ENCODE measurements at places on chromosomes 5 and 9.
A peak's percentile ranks its signal among the peaks of the same experiment; 100 is the strongest.

DNA sequence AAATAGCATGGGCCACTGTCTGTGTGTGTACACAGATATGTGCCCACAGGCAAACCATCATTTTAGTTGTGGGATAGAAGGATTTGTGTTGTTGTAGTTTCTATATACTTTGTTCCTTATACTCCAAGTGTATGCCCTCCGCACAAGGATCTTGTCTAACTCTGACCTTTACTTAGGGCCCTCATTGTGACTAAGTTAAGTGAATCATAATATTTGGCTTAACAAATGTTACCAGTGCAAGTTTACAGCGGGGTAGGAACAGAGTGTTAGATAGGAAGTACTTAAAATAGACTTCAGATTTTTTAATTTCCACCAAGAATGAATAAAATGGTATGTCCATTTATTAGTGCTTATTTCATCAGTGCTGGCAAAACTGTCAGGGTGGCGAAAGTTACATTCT is 29.5 kb upstream of the CYFIP2 start:
- peak; percentile 9 for DNase-seq

- no peak for DNase-seq
Measured at GRCh38 chr9:34363619-34364351, 12.9 kb downstream of the MYORG start.

- no peak for DNase-seq
Measured at GRCh38 chr5:109655841-109656240, 33.9 kb upstream of the MAN2A1 start.

DNA sequence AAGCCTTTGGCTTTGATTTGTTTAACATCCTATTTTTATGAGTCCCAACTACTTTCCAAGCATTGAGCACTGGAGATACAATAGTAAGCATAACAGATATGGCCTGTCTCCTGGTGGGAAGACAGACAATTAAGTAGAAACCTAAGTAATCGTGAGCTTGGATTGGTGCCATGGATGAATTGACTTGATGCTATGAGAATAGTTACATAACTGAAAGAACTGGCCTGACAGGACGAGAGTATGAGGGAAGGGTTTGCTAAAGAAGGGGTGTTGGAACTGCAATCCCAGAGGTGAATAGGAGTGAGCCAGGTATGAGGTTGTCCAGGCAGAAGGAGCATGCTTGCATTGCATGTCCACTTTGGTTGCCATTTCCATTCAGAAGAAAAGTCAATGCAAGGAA is 52.4 kb downstream of the GPR21 start:
- DNase-seq = no peak

DNA sequence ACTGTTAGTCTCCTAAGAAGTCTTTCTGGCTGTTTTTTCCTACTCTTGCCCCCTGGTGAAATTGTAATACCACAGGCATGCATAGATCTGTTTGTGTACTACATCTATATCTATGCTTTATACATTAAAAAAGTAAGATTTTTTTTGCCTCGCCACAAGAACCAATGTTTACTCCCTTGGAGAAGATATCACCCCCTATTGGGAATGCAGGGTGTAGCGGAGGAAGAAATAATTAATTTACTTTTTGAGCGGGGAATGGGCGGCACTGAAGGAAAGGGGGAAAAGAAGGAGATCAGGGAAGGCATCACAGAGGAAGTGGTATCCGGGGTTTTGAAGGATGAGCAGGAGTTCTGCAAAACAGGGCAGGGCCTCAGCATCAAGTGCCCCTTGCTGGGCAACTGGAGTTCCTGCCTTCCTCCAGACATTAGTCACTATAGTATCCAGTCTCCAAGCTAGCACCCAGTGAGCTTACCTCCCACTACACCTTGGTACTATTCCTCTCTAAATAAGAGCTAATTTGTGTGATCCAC is 134.9 kb downstream of the GABBR2 start:
- DNase-seq = no peak

DNA sequence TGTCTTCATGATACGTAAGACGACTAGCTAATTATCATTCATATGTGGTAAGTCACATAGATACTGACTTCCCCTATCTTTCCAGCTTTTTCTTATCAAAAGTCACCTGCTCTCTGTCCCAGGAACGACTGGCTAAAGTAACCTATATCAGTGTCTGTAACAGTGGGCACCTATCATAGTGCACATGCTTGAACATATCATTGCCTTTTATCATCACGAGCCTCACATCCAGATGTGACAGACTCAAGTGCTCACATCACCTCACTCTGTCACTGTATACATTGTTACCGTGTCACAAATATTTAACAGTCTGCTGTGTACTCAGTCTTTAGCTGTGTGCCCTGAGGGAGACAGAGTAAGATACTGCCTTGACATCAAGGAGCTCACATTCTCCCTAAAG is 125.4 kb upstream of the CCDC152 start:
- no peak for DNase-seq

DNA sequence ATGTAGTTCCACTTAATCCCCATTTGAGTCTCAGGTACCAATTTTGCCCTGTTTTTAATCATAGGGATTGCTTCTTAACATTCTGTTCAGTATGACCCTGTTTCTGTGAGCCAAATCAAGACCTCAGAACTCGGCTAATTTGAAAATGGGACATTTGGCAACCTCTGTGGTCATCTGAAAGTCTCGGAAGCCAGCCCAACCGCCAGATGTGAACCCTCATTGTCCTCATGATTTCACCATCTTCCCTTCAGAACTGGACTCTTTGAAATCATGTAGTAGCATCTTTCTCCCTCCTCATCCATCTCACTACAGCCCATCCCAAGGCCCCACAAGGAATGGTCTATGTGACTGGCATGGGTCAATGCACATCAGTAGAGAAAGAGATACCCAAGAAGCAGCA is 88.9 kb downstream of the S1PR3 start:
- peak; percentile 73 for DNase-seq

DNA sequence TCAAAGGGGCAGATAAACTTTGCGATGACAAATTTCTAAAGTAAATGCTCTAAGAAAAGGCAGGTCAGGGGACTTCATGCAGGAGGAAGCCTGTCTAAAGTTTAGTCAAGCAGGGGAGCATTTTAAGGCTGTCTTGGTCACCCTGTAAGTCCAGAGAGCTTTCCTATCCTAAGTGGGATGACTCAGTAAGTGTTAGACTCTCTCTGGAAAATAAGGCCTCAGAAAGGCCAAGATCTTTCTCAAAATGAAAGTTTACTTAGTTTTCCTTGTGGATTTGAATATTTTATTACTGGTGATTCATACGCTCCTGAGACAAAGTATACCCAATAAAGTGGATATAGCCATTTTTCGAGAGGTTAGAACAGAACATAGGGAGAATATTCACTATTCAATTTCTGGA is 806.9 kb upstream of the CDH9 start:
- DNase-seq = no peak

DNA sequence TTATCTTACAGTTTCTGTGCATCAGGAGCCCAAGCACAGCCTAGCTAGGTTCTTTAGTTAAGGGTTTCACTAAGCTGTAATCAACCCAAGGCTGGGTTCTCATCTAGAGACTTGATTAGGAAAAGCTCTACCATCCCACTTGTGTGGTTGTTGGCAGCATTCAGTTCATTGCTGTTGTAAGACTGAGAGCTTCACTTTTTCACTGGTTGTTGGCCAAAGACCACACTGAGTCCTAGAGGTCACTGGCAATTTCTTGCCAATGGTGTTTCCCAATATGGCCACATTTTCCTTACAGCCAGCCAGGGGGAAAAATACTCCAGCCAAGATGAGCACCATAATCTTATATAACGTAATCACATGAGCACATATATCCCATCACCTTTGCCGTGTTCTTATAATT is 74.3 kb downstream of the SMIM15 start:
- peak; percentile 2 for DNase-seq

GRCh38 chr9:12958279-12958678 is 183.5 kb downstream of the LURAP1L start:
- no peak for DNase-seq

DNA sequence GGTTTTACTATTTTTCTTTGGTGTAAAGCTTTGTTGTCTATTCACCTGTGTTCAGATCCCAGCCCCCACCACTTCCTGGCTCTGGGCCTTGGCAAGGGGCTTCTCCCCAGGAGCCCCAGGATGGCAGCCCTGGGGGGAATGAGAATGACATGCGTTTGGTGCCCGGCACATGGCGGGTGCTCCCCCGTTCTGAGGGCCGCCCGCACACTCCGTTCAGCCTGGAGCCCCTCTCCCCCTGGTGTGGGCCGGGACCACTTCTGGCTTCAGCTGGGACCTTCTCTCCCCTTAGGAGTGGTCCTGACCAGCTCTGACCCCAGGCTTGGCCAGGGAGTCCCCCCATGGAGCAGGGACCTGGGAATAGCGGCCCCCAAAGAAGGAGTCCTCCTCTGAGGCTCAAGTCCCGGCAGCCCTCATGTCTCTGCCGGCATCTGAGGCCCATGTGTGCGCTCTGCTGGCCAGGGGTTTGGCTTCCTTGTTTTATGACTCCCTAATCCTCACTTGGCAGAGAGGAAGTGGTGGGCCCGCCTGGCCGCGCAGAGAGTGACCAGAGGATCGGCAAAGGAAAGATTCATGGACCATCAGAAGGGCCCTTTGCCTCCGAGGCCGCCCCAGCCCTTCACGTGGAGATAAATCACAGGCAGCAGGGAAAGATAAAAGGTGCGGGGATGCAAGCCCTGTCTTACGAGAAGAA is 57.0 kb upstream of the LMX1B start:
- no peak for DNase-seq

DNA sequence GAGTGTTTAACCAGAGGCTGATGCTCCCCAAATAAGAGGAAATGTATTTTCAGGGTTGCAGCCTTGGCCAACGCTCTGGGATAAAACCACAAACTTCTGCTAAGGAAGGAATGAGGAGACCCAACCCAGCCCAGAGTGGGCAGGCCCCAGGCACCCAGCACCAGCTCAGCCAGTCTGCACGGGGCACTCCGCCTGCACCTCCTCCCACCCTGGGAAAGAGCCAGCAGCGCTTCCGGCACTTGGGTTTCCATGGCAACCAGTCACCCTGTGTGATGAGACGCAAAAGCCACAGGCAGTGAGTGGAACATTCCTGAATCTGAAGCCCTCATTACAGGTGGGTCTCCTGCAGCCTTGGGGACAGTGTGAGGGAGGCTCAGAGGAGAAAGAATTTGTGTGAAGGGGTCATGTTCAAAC is 85.2 kb upstream of the ZBTB43 start:
- peak; percentile 33 for DNase-seq

GRCh38 chr9:117245175-117245829 is 169.6 kb downstream of the ASTN2 start:
- DNase-seq = no peak

GRCh38 chr5:56615361-56616153 is 199.8 kb upstream of the MAP3K1 start:
- no peak for DNase-seq

- DNase-seq = no peak
Measured at GRCh38 chr9:93813221-93814076, 141.7 kb downstream of the BARX1 start.

DNA sequence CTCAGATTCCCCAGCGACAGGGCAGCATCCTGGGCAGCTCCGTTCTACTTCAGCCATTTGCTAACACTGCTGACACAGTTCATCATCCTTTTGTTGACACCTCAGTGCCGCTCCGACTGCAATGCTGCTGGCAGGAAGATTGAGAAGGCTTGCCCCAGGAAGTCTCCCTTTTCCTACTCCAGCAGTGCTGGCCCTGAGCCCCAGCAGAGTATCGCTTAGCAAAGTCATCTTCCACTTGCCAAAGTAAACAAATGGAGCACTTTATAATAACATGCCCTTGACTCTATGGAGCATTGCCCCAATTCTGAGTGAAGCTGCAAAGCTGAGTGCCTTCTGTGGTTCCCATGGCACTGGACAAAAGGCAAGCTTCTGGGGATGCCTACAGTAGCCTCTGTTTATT is 32.2 kb downstream of the PRLR start:
- peak; percentile 58 for DNase-seq

DNA sequence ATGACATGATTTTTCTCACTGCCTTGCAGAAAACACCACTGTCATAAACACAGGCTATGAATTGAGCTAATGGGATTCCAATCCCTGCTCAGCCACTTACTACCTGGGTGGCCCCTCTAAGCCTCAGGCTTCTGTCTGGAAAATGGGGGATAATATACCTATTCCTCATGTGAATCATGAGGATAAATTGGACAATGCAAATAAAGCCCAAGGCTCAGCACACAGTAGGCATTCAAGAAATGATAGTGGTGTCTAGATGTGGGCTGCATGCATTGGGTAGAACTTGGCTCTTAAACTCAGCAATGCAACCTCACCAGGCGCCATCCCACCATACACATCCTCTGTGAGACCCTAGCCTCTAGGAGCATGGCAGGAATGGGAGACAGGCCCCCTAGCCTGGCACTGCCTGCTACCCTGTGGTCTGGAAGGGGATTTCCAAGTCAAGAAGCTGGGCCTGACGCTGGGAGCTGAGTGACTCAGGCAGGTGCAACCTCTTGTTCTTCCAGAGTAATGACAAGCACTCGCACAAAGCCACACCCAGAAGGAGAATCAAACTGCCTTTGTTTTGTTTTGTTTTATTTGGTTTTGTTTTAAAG is 2.3 kb upstream of the TNIP1 start:
- no peak for DNase-seq

- DNase-seq = peak; percentile 36
Measured at GRCh38 chr5:157778121-157778805, 34.8 kb downstream of the LSM11 start.

- DNase-seq = no peak
Measured at GRCh38 chr5:3671337-3671736, 75.7 kb downstream of the IRX1 start.

- DNase-seq = peak; percentile 43
Measured at GRCh38 chr9:28212979-28213378, 639.7 kb upstream of the C9orf72 start.

- no peak for DNase-seq
Measured at GRCh38 chr5:140169410-140169809, 5.6 kb upstream of the CYSTM1 start.

DNA sequence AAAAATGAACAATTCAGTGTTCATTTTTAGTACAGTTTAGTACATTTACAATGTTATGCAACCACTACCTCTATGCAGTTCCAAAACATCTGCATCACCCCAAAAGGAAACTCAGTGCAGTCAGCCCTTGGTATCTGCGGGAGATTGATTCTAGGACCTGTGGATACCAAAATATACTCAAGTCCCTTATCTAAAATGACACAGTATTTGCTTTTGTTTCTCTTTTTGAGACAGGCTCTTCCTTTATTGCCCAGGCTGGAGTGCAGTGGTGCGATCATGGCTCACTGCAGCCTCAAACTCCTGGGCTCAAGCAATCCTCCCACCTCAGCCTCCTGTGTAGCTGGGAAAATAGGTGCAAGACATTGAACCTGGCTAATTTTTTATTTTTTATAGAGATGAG is 114.0 kb downstream of the PIP5K1B start:
- no peak for DNase-seq

- DNase-seq = no peak
Measured at GRCh38 chr5:113824307-113824706, 310.8 kb downstream of the YTHDC2 start.

- DNase-seq = no peak
Measured at GRCh38 chr5:21171038-21171437, 1183.0 kb upstream of the CDH18 start.

- no peak for DNase-seq
Measured at GRCh38 chr5:51632793-51633192, 249.5 kb downstream of the ISL1 start.

DNA sequence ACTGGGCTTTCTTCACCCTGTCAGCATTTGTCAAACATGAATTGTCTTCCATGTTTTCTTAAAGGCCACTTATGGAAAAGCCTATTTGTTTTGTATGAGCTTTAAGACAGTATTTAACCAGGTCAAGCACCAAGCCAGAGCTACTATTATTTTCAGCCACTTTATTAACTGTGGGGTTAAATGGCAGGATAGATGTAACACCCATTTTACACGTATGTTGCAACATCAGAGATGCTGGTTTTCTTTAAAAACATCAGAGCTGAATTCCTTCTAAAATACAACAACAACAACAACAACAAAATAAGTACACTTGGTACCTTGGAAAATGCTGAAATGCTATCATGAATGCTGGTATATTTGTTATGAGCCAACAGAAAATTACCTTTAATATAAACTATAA is 13.6 kb downstream of the ARRDC3 start:
- DNase-seq = no peak
